ENCODE measurements at places on chromosomes 1 and 21.

DNA sequence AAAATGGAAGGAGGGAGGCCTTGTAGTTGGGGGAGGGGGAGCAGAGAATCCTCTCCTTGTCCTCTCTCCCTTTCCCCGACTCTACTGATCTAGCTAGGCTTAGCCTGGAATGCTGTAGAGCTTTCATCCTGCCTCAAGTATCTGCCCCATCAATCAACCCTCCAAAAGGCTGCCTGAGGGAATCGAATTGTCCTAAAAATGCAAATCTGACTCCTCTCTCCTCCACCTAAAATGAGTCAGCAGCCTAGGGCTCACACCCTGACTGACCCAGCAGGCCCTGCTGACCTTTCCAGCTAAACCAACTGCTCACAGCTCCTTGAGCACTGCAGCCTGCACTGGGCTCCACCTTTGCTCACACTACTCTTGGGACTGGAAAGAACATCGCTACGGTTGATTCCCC, 2.8 kb downstream of the HPDL start:
- no peak for DNase-seq

- DNase-seq: no peak
These were observed 17.5 kb downstream of the DFFB start for GRCh38 chr1:3874736-3875135.

- no peak for DNase-seq
These were observed 885 bp upstream of the SSBP3 start for GRCh38 chr1:54407154-54407403.

DNA sequence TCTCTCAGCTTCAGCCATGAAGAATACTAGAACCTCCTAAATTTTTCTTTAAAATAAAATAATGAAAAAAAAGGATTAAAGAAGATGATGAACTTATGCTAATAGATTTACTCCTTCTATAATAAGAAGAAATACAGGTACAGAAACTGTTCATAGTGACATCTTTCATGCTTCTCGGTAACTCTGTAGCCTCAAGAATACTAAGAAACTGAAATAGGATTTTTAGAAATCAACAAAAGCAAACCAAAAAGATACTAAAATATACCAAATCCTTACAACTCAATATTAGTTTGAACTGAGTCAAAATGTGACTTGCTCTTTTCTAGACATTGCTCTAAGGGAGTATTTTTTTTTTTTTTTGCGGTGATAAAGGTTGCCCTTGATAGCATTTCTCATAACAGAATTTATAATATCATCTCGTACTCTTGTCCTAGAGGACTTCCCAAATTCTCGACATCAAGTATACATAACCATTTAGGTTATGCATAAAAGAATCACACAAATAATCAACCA, 42.8 kb downstream of the ZZZ3 start:
- no peak for DNase-seq

DNA sequence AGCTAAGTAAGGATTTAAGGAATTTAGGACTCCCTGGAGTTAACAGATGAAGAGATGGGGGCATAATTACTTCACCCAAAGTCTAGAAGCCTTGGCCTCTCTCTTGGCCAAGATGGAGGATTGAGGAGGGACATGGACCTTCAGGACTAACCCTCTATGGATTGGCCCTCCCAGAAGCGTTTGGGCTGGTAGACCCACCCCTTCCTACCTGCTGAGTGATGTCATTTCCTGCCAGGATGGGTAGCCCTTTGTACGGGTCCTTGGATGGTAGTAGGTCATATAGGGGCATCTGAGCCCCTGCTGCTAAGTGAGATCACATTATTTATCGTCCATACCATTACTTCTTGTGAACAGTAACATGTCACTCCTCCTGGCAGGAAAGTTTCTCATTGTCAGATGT, 17.7 kb downstream of the LURAP1 start:
- DNase-seq: no peak

DNA sequence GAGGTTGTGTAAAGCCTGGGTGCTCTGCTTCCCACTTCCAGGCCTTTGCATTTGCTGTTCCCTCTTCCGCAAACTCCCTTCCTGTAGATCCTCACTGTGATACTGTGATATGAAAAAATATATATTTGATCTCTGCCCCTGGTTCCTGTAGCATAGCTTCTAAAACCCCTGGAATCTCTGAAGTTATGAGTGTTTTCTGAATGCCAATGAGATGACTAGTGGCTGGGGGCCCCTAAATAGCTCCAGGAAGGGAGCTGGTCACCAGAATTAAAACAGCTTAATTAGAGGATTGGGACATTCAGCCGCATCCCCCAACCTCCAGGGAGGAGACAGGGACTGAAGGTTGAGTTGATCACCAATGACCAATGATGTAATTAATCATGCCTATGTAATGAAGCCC, 21.9 kb downstream of the DUSP10 start:
- DNase-seq: no peak

GRCh38 chr1:36107394-36107793, 17.6 kb downstream of the COL8A2 start:
- no peak for DNase-seq

GRCh38 chr1:22540337-22540736, 23.0 kb upstream of the EPHA8 start:
- DNase-seq: no peak

- no peak for DNase-seq
These were observed 54.0 kb upstream of the TMEM51 start for GRCh38 chr1:15099441-15100120.

DNA sequence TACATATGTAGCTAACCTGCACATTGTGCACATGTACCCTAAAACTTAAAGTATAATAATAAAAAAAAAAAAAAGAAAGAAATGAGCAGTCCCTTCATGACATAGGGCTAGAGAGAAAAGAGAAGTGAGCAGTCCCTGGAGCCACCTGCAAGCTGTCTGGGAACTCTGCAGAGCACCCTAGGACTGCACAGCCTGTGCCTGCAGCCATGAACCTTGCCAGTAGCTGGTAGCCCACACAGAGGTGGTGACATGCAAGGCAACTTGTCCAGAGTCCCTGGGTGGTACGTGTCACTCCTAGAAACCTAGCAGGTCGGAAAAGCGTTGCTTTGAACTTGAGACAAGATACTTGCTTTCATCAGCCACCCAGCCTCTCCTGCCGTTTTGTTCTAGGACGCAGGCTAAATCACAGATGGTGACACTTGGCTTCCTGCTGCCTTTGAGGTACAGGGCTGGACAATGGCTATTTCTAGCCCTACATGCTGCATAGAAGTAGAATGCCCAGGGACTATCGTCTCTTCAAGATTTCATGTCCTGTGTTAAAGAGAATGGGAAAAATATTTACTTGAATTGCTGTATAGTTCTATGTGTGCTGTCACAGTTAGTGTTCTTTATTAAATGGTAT, 260.9 kb downstream of the LTN1 start:
- DNase-seq: no peak

GRCh38 chr1:213415691-213416380, 364.8 kb downstream of the RPS6KC1 start:
- no peak for DNase-seq

- no peak for DNase-seq
These were observed at the start of gene SPRR2A for GRCh38 chr1:153057375-153057774. Gene SPRR2A (minus strand): TSS chr1:153057512. CDS start chr1:153056735, 777 bp downstream.

Data from activated CD4-positive, alpha-beta T cell treated with anti-CD3 and anti-CD28 coated beads, Interleukin-2, amount 50 U/mL, for 1 hour (primary cell).